EL (cell line): ENCODE measurements at places on chromosomes 12 and 14.
A peak's percentile ranks its signal among the peaks of the same experiment; 100 is the strongest.

GRCh38 chr12:69415471-69416275, 54.5 kb upstream of the FRS2 start:
- DNase-seq, result peak; percentile 94

GRCh38 chr14:49687942-49688700, at the start of gene POLE2:
Gene POLE2 (minus strand): TSS chr14:49688214. CDS start chr14:49688203, 11 bp downstream.
- peak; percentile 77 for DNase-seq

DNA sequence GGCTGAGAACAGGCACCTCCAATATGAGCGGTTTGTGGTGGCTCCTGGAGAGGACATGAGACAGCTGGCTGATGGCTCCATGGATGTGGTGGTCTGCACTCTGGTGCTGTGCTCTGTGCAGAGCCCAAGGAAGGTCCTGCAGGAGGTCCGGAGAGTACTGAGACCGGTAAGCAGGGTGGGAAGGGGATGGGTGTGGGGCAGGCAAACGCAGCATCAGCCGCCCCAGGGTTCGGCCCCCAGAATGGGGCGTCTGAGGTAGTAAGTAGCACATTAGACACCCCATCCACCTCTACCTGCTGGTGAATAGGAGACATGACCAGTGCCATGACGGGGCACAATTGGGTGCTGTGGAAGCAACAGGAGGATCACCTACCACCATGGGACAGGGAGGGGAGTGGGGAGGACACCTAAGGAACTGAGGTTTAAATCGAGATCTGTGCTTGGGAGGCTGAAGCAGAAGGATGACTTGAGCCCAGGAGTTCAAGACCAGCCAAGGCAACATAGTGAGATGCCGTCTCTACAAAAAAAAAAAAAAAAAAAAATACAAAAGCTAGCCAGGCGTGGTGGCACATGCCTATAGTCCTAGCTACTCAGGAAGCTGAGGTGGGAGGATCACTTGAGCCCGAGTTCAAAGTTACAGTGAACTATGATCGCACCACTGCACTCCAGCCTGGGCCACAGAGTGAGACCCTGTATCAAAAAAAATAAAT, 25.5 kb downstream of the ITGA7 start:
- DNase-seq, result no peak

DNA sequence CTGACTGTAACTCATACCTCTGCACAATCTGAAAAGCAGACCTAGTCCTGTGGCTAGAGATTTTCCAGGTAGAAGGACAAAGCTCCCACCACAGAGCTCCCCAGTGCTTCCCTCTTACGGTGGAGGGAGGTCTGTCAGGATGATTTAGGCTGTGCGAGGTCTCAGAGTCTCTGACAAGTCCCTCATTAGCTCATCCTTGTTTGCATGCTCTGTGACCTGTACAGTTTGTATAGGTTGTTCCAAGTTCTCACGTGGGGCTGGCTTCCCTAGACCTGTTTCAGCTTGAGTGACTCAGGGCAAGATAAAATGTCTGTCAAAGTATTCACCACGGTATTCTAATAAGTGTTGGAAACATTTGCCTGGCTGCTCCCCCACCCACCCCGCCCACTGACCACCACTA, 34.8 kb downstream of the ASCL1 start:
- no peak for DNase-seq

- no peak for DNase-seq
Observed at GRCh38 chr12:76340680-76341435, 7.4 kb downstream of the BBS10 start.

GRCh38 chr12:116934908-116935705, 24.4 kb downstream of the FBXW8 start:
- no peak for DNase-seq

- DNase-seq, result no peak
Observed at GRCh38 chr12:67876305-67876915, 112.8 kb upstream of the IFNG-AS1 start.

DNA sequence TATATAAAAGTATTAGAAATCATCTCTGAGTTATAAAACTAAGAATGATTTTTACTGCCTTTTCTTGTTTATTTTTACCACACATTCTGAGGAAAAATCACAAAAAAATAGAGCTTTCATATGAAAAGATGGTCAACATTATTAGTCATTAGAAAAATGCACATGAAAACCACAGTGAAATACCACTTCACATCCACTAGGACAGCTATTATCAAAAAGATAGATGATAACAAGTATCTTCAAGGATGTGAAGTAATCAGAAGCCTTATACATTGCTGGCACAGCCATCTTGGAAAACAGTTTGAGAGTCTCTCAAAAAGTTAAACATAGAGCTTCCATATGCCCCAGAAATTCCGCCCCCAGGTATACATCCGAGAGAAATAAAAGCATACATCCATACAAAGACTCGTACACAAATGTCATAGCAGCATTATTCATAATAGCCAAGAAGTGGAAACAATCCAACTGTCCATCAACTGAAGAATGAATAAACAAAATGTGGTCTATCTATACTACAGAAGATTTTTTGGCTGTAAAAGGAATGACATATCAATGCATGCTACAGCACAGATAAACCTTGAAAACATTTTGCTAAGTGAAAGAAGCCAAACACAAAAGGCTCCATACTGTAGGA, 523.9 kb downstream of the FUT8 start:
- no peak for DNase-seq

DNA sequence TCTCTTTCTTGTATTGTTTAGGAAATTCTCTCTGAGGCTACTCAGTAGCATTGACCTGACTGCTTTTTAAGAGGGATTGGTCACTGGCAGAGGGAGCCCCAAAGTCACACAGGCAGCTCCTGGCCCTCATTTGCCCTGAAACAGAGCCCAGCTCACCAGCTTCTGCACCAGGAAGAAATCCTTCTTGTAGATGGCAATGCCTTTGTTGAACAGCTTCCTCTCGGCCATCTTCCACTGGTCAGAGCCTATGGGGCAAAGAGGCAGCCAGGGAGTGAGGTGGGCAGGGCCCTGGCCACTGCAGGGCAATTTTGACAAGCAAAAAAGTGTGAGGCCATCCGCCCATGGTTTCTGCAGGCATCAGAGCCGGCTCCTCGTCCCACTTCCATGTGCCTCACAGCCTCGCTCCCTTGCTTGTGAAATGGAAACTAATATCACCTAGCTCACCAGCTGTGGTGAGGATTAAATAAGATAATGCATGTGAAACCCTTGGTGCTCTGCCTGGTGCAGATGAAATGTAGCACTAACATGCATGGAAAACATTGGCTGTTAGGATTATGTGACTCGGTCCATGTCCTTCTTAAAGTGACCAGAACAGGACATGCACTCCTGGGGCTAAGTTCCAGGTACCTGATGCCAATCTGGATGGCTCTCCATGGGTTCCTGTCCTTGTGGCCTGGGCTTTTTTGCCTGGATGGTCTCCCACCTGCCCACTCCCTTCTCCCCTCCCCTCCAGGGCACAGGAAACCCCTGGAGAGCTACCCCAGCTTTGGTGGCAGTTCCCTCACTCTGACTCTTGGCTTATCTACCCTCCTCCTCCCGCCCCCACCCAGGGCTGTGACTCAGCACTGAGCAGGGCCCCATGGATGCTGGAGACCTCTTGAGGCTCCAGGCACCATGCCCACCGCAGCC, 11.2 kb upstream of the PNMA1 start:
- DNase-seq, result peak; percentile 59

DNA sequence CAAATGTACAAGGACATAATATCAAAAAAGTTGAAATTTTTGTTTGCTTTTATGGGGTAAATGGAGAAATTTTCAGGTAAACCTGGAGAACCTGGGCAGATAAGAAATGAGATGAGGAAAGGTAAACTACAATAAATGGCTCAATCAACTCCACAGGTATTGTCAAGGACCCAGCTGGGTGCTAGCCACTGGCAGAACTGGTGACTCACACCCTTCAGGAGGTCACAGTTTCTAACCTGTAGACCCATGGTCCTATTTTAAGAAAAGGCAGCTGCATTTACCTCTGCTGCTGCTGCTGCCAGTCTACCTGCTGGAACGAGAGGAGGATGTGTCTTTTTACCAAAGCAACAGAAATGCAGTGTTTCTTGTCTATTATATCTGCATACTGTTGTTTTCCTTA, 226.6 kb downstream of the ALG10B start:
- no peak for DNase-seq

DNA sequence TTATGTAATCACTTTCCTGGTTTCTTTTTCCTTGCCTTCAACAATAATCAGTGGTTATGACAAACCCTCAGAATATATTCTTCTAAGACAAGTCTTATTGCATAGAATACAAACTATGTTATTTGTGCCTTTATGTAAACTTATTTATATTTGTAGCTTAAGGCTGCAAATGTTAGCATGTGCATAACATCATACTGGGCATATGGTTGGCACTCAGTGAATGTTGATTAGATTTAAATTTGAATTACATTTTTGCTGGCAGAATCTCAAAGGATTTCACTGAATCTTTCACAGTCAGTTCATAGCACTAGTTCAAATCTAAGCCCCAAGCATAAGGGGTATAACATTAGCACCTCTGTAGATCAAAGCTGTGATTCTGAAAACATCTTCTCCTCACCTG, 113.2 kb upstream of the AEBP2 start:
- DNase-seq, result no peak

DNA sequence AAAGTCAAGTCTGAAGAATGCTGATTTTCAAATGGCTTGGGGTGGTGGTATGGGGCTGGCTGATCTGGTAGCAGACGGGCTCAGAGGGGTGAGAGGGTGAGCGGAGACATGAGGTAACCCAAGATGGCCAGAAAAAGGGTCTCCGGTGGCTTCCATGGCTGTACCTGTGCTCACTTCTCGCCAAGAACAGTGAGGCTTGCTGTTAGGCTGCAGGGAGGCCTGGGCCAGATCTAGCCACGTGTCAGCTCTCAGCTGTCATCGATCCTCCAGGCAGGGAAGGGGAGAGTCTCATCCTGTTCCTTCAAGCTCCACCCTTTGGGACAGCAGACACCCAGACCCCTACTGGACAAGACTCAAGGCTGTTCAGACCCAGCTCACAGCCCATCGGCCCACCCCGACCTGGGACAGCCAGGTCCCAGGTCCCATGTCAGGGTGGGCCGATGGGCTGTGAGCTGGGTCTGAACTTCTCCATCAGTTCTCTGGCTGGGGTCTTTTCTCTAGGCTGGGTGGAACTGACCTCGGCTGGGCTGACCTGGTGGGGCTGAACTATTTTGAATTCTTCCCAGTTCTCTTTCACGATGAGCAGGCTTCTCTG, 9.0 kb downstream of the LRTM2 start:
- DNase-seq, result no peak

- no peak for DNase-seq
Observed at GRCh38 chr12:26242683-26243082, 47.3 kb downstream of the SSPN start.

GRCh38 chr12:85835426-85836196, 598 bp downstream of the RASSF9 start:
- no peak for DNase-seq

- DNase-seq, result peak; percentile 46
Observed at GRCh38 chr14:31449971-31450610, 7.2 kb downstream of the DTD2 start.

- no peak for DNase-seq
Observed at GRCh38 chr12:15494329-15495046, 172.2 kb downstream of the PTPRO start.

GRCh38 chr12:129025055-129025454, 171.8 kb downstream of the GLT1D1 start:
- DNase-seq, result no peak

GRCh38 chr12:1908758-1909157, 9.7 kb downstream of the CACNA2D4 start:
- DNase-seq, result no peak

GRCh38 chr14:83271663-83272062, 1738.0 kb upstream of the SEL1L start:
- no peak for DNase-seq

- DNase-seq, result no peak
Observed at GRCh38 chr12:127381681-127382080, 885.3 kb upstream of the TMEM132C start.

- peak; percentile 10 for DNase-seq
Observed at GRCh38 chr12:24226745-24227350, 277.4 kb upstream of the SOX5 start.

DNA sequence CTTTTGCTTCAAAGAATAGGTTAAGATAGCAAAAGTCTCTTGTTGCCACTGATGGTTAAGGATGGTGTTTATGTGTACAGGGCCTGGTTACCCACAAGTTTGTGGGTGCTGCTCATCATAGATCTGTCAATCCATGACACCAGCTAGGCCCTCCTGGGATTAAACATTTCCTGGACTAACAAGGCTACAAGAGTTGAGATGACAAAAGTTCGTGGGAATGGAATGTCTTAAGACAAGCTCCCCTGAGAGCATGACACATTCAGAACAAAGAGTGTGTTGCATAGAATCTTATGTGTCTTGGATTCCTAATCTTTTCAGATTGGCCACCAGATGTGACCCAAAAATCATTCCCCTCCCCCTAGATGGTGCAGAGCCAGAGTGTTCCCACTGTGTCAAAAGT, 592.5 kb upstream of the USP15 start:
- DNase-seq, result no peak

GRCh38 chr12:25365340-25365730, 114.6 kb upstream of the KRAS start:
- DNase-seq, result no peak

GRCh38 chr14:36014236-36014635, 162.3 kb downstream of the PTCSC3 start:
- no peak for DNase-seq

DNA sequence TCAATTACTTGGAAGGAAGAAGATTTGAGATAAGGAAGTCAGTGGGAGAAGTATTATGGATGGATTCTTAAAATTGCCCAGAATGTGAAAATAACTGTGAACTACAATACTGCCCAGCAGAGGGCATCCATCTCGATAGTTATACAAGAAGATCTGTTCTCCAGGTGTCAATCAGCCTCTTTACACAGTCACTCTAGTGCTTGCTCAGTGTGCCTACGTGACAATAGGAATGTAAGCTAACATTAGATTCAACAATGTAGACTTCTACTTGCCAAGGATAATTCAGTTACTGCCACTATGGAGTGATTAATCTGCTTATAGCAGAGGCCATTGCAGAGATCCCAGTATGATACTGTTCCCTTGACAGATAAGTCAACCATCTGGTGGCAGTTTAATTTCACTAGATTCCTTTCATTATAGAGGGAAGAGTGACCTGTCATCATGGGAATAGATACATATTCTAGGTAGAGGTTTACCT, 10.6 kb upstream of the MAP4K5 start:
- DNase-seq, result peak; percentile 54

- DNase-seq, result no peak
Observed at GRCh38 chr12:54584128-54584527, 4.3 kb downstream of the PPP1R1A start.

GRCh38 chr14:70359076-70359424, 433 bp downstream of the COX16 start:
- DNase-seq, result peak; percentile 1

GRCh38 chr14:54470701-54471100, 18.1 kb downstream of the GMFB start:
- DNase-seq, result no peak

- no peak for DNase-seq
Observed at GRCh38 chr12:69949311-69950002, 124.4 kb downstream of the MYRFL start.

DNA sequence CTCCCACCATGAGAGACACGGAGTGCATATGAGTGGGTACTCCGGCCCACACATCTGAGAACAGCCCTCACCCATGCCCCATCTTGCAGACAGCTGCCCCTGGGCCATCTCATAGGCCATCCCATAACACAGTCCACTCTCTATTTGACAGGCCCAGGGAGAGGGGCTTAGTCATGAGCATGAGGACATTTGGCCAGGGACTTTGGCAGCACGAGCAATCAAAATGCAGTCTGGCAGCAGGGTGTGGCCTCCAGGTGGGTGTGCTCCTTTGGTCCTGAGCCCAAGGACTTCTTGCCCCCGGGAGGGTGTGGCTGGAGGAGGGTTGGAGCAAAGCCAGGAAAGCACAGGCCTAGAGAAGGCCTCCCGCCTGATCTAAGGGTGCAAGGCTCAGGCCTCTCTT, 25.6 kb downstream of the EMP1 start:
- DNase-seq, result no peak

GRCh38 chr12:103996595-103996994, 30.9 kb downstream of the TDG start:
- no peak for DNase-seq
